Bone marrow (tissue), 2 donors: ENCODE measurements at places on chromosomes 3 and 15.

- no peak for DNase-seq
Observed at GRCh38 chr3:19254784-19255338, 106.6 kb downstream of the KCNH8 start.

GRCh38 chr3:52606373-52607085, 70.1 kb downstream of the UQCC5 start:
- no peak for DNase-seq

DNA sequence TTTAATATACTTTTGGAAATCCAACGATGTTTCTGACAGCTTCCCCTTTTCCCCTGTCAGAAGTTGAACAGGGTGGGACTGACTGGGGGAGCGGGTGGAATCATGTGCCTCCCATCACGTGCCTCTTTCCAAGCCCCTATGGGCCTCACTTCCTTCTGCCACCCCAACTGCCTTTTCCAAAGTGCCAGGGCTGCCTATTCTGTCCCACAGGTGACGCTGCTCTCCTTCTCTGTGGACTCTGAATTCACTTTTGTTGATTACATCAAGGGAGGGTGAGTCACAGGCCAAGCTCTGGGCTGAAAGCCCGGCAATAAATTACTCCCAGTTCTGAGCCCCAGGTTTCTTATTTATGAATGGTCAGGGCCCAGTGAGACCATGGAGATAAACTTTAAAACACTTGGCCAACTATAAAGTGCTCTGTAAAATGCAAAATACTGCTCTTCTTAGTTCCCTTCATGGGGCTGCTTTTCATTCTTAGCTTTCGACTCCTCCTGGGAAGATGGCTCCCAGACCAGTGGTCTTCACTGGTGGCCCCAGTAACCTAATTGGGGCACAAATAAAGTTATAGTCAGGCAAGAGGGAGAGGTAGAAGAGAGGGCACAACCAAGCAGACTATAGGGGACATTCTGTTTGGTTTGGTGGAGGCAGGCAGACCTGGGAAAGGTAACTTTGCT, 12.3 kb downstream of the CPNE9 start:
- DNase-seq: peak; percentile 20

GRCh38 chr3:30614373-30614772, 8.0 kb downstream of the TGFBR2 start:
- no peak for DNase-seq

- DNase-seq: no peak
Observed at GRCh38 chr3:21543380-21544075, 207.5 kb downstream of the ZNF385D start.

- no peak for DNase-seq
Observed at GRCh38 chr3:12175137-12175593, 16.5 kb upstream of the TIMP4 start.

DNA sequence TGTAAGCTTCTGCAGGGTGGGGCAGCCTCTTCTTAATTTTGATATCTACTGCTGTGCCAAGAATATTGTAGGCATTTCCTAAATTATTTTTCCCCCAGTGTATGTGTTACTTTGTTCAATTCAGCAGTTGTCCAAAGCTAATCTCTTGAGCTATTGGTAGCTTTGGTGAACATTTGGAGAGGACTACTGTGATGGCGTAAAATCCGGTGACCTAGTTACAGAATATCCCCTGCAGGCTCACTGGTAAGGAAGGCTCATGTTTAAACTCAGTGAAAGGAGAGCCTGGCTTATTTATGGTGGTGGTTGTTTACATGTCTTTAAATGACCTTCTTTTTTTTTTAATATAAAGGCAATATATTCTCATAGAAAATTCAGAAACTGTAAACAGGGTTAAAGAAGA, 105.6 kb downstream of the LPP start:
- no peak for DNase-seq

DNA sequence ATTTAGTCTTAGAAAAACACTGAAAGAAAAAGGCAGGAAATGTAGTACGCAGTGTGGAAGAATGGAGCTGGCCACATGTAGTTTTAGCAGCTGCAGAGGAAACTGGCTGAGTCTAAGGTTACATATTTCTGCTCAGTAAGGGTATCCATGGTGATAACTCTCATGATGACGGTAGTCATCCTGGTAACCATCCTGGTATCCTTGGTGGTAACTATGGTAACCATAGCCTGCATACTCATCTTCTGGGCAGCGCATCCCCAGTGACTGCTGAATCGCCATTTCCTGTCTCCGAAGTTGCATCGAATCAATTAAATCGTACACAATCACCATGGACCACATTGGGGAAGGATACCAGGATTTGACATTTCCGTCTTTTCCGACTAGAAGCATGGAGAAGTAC, 35.7 kb downstream of the CCDC80 start:
- DNase-seq: no peak

DNA sequence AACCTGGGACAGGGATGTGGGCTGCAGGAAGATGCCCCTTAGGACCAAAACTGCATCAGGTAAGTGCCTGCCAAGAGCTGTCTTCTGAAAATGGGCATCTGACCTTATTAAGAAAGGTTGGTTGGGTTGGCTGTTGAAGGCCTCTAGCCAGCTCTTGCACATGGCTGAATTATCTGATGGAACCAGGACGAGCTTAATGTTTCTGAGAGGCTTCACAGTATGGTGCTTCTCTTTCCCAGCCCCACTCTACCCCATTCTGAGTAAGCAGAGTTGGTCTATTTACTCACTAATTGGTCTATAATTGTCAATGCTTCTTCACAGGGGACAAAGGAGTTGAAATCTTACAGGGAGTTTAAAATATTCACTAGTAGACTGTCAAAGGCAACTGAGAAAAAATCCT, 48.4 kb downstream of the DTWD1 start:
- DNase-seq: no peak

- DNase-seq: no peak
Observed at GRCh38 chr3:188240189-188240981, 86.4 kb downstream of the LPP start.

GRCh38 chr15:90837094-90837493, 31.3 kb upstream of the FURIN start:
- no peak for DNase-seq

DNA sequence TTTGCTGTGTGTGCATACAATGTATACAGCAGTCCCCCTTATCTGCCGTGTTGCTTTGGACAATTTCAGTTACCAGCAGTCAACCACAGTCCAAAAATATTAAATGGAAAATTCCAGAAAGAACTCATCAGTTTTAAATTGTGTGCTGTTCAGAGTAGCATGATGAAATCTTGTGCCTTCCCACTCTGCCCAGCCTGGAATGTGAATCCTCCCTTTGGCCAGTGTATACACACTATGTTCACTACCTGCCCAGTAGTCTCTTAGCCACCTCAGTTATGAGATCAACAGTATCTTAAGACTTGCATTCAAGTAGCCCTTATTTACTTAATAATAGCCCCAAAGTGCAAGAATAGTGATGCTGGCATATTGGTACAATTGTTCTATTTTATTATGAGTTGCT, 133.6 kb upstream of the ABHD17C start:
- DNase-seq: no peak

DNA sequence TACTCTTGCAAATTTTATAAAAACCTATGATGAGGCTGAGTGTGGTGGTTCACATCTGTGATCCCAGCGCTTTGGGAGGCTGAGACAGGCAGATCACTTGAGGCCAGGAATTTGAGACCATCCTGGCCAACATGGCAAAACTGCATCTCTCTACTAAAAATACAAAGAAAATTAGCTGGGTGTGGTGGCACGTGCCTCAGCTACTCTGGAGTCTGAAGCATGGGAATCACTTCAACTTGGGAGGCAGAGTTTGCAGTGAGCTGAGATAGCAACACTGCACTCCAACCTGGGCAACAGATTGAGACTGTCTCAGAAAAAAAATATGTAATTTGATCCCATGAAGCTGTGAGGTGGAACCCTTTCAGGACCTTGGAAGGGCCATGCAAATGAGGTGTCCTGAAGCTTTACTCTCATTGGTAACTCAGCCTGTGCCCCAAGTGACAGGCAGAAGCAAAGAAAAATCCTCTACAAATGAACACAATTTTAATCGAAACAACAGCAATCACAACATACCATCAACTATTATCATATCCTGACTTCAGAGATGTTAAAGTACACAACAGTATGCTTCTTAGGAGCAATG, 84.6 kb upstream of the CDV3 start:
- DNase-seq: no peak

- DNase-seq: no peak
Observed at GRCh38 chr3:45496555-45496954, 98.0 kb upstream of the LIMD1 start.

- no peak for DNase-seq
Observed at GRCh38 chr3:117171124-117171523, 461.5 kb downstream of the TUSC7 start.

GRCh38 chr15:47412136-47412535, 305.2 kb upstream of the SEMA6D start:
- DNase-seq: no peak

- DNase-seq: no peak
Observed at GRCh38 chr3:37762698-37763097, 99.0 kb upstream of the CTDSPL start.

DNA sequence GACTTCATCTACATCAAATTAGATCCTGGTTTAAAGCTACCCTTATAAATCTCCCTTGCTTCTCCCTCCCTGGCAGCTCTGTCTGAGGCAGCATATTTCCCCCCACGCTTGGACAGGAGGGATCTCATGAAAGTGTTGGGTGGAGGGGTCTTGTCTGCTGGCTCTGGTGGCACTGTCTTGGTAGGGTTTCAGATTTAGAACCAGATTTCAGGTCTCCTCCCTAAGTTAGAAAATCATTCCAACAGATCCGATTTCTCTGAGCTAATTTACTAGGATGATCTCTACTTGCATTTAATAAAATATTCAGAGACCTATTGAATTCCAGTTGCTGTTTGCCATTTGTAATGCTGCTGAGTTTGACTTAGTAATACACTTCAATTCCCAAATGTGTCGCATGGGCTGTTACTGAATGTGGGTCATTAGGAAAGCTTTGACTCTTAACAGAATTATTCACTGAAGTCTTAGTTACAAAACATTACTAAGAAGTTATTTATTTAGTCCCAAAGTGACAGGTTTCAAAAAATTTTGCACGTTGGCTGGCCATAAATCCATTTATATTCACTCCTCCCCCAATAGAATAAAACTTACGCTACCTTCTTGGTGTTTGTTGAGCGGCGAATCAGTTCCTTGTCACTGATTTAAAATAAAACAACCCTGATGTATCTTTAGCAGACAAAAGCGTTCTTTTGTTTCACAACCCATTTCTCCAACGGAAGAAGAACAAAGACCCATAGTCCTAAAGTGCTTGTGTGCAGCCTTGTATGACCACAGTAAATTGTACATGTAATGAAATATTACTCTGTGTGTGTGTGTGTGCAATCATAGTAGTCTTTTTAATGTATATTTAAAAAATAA, 84.5 kb downstream of the TRAK1 start:
- DNase-seq: no peak

DNA sequence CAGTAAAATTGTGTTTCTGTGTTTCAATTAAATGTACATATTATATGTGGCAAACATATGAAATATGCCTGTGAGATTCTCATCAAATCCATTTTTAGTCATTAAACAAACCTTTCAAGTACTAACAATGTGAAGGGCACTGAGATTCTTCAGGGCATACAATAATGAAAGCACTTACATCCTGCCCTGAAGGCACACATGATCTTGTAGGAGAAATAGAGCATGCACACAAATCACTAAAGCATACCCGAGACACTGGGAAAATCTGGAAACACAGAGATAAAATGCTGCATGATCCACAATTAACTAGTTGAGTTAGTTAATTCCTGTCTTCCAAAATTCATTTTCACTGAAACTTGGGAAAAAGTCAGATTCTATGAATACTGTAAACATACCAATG, 810.5 kb upstream of the NECTIN3 start:
- DNase-seq: no peak

GRCh38 chr3:104632521-104632920, 734.2 kb upstream of the ALCAM start:
- DNase-seq: no peak

DNA sequence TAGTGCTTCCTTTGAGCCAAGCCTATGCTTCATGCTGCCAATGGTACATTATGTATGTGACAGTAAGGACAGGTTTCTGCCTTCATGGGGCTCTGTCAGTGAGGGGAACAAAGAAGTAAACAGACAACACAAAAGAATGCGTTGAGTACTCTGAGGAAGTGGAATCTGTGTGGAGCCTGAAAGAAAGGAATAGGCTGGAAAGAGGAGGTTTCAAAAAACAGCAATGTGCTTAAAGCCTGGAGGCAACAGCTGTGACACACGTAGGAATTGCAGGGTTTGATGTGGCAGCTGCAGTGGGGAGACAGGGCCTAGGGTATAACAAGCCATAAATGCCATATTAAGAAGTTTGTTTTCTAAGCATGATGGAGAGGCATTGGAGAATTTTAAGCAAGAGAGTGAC, 316.7 kb downstream of the CLSTN2 start:
- DNase-seq: no peak
